Panc1 (cell line): ENCODE measurements at places on chromosomes 6 and 20. TPM values are rescaled to one million over a fixed set of nuclear protein-coding genes. Genes with fewer than 3 reads are reported as not detected.

DNA sequence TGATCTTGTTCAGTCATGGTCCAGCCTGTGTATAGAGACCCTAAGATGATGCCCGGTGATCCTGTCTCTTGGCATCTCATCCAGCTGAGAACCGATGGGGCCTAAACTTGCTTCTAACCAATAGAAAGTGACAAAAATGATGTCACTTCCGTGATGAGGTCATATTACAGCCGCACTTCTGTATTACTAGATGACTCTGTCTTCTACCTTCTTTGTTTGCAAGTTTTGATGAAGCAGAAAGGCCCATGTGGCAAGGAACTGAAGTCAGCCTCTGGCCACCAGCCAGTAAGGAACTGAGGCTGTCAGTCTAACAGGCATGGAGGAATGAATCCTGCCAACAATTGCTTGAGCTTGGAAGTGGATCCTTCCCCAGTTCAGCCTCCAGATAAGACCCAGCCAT is 32.8 kb upstream of the HLA-C start:
- H3K27me3 ChIP-seq: peaks cover under 1% of the 10 kb centered on the region
- DNase-seq: no peak
- no peak overlapping the region for H3K27ac ChIP-seq
- H3K4me3 ChIP-seq: no peak overlapping the region

- no peaks in the 10 kb centered on the region for H3K27me3 ChIP-seq
- no peak overlapping the region for H3K27ac ChIP-seq
- H3K4me1 ChIP-seq: peaks cover 3% of the 10 kb centered on the region; the same call in 1 of the 2 replicates
- no peak for DNase-seq
- H3K4me3 ChIP-seq: no peak overlapping the region
Measured at GRCh38 chr6:31083742-31084354, 28.5 kb downstream of the C6orf15 start.

- no peak for DNase-seq
- no peak overlapping the region for H3K27ac ChIP-seq
- no peaks in the 10 kb centered on the region for H3K4me1 ChIP-seq
- H3K27me3 ChIP-seq: no peaks in the 10 kb centered on the region
- H3K36me3 ChIP-seq: no peaks in the 10 kb centered on the region
Measured at GRCh38 chr6:83310046-83310445, 116.9 kb downstream of the RWDD2A start.

GRCh38 chr6:139164001-139164400 is 29.1 kb downstream of the HECA start:
- H3K36me3 ChIP-seq: no peaks in the 10 kb centered on the region
- DNase-seq: no peak
- H3K27me3 ChIP-seq: no peaks in the 10 kb centered on the region
- no peaks in the 10 kb centered on the region for H3K4me1 ChIP-seq
- no peak overlapping the region for H3K27ac ChIP-seq

DNA sequence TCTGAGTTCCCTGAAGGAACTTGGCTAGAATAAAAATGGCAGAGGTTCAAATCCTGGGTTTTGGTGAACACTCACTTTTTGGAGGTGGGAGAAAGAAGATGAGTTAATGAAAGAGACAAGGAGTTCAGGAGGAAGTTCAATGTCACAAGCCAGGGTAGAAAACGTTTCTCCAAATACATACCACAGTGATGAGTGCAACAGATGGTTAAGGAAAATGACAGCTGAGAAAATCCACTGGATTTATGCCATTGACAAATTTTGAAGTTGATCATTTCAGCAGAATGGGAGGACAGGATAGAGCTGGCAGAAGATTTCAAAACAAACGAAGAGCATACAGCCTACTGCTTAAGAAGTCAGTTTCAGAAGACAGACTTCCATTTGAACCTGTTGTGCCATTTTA is 122.7 kb downstream of the GFRAL start:
- H3K27me3 ChIP-seq: no peaks in the 10 kb centered on the region
- DNase-seq: no peak
- peaks cover 12% of the 10 kb centered on the region for H3K4me1 ChIP-seq

GUCA1A gene
- not detected for total RNA-seq

TRIM31 gene
- not detected for total RNA-seq

GLP1R gene
- not detected for total RNA-seq

SNX14 gene
- total RNA-seq: 119 TPM

DEFB116 gene
- total RNA-seq: not detected
